ENCODE measurements at places on chromosomes 3 and 15.

DNA sequence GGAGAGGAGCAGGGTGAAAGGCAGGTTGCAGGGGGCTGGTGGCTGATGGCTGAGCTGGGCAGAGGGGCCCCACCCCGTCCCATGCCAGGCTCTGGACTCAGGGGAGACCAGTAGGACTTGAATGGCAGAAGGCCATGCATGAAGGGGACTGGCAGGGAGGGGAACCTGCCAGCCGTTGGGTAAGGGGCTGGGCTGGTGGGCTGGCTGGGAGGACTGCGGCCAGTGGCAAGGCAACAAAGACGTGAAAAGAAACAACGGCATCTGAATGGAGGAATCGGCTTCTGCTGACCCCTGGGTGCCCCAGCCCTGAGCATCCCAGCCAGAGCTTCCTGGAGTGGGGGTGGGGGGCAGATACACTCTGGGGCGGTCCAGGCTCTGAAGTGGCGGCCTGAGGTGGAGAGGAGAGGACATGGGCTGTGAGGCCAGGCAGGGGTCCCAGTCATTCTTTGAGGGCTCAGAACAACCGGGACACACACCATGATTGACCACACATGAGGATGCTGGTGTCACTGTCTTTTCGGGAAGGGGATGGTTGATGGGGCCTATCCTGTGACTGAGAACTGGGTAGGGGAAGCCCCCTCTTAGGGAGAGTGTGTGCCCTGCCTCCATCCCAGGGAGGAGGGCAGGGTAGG lies 11.7 kb downstream of the GLYCTK start:
- no peak for DNase-seq

- peak; percentile 90 for DNase-seq
Measured at GRCh38 chr3:30347679-30348216, 258.7 kb upstream of the TGFBR2 start.

DNA sequence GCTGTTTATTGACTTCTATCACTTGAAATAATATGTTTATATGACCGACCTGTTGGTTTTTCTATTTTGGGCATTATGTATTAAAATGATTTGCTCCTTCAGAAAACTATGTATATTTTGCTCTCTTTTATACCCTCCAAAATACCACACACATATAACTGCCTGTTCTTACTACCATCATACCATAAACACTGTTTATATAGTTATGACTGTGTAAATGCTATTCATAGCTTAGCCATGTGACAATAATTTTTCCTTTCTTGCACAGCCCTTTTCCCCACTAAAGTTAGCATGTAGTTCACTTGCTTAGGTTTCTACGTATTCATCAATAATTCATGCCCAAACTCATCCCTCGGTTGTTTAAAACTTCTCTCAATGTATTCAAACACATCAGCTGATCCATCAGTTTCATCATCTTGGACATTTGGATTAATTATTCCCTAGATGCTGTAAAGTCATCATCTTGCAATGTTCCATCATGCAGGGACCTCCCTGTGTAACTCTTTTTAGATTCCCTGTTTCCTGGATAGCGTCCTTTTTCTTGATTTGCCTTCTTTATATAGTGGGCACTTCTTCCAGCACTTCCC lies 8.2 kb upstream of the RYK start:
- DNase-seq, result no peak

- no peak for DNase-seq
Measured at GRCh38 chr3:184540777-184541681, 20.6 kb upstream of the EPHB3 start.

DNA sequence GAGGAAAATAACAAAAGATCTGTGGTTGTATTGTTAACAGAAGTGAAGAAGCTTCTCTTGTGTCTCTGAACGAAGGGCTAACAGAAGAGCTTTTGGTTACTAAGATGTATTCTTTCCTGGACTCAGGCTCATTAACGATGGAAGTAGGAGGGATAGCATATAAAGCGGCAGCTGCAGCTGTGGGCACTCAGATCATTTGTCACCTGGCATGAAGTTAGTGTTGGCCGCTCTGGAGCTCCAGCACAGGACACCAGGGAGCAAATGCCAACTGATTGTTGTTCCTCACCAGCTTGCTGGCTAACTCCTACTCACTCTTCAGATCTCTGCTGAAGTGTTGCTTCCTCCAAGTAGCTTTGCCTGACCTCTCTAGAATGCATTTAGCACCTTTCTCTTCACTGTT lies 15.5 kb upstream of the SLITRK3 start:
- DNase-seq, result no peak

DNA sequence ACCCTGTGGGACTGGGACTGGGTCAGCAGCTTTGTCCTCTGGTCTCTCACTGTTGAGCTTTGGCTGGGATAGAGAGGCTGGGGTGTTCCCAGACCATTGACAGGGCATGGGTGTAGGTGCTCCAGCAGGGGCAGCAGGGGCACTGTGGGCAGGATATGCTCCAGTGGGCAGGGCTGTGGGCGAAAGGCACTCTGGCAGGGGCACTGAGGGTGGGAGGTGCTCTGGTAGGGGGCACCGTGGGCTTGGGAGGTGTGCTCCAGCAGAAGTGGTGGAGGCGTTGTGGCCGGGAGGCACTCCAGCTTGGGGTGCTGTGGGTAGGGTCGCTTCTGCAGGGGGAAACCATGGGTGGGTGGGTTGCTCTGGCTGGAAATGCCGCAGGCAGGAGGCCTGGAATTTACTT lies 62.1 kb downstream of the LRRC49 start:
- no peak for DNase-seq

- DNase-seq, result no peak
Measured at GRCh38 chr15:92079647-92080255, 226.2 kb downstream of the SLCO3A1 start.

GRCh38 chr3:61839256-61839655 lies 277.9 kb downstream of the PTPRG start:
- DNase-seq, result no peak

GRCh38 chr3:5330152-5330810 lies 142.8 kb downstream of the EDEM1 start:
- DNase-seq, result no peak

- DNase-seq, result no peak
Measured at GRCh38 chr3:52153389-52154096, 680 bp downstream of the POC1A start.

DNA sequence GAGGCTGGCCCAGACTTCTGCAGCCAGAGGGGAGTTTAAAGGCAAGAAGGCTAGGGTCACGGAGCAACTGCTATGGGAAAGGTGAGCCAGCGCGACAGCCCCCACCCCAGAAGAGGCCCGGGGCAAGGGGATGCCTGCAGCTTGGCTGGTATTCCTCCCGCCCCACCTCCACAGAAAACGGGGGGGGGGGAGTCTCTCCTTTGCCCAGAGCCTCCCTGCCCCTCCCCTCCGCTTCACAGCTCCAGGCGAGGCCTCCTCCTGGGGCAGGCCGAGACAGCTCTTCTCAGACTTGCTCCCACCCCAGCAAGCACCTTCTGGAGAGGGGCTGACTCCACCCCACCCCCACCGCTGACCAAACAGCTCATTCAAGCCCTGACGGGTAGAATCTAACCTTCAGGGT lies 13.4 kb downstream of the ANP32A start:
- DNase-seq, result no peak

DNA sequence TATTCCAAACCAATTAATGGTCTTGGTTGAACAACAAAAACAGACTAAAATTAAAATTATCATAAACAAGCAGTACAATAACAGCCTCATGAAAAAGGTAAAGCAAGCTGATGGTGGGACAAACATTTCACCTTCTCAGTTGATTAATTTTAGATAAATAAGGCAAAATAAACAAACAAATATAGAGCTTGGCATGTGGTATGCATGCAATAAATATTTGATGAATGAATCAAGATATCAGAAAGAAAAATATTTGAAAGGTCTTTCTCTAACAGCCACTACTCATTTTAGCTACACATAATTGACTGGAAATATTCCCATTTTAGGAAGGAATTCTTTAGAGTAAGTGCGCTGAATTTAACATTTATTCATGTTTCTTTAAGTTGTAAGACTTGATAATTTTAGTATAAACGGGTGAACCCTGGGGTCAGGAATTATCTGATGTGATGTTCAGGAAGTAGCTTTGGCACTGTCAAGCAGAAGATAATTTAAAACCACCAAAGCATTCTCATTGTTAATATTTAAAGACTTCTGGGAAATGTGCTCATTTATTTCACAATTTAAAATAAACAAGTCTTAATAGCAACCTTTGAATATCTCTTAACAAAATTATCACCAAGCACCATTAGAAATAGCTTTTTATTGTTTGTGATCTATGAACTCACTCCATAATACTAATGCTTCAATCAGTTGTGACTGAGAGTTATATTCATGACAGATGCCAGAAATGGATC lies 372.3 kb upstream of the TGFBR2 start:
- no peak for DNase-seq

All from stromal cell of bone marrow (primary cell).